Stimulated activated CD4-positive, alpha-beta T cell treated with anti-CD3 and anti-CD28 coated beads, Interleukin-4, amount 100 ng/mL, for 1 hour (primary cell): ENCODE measurements at places on chromosomes 3 and 15.

GRCh38 chr3:73813291-73813690, 188.6 kb upstream of the PDZRN3 start:
- DNase-seq, result no peak

DNA sequence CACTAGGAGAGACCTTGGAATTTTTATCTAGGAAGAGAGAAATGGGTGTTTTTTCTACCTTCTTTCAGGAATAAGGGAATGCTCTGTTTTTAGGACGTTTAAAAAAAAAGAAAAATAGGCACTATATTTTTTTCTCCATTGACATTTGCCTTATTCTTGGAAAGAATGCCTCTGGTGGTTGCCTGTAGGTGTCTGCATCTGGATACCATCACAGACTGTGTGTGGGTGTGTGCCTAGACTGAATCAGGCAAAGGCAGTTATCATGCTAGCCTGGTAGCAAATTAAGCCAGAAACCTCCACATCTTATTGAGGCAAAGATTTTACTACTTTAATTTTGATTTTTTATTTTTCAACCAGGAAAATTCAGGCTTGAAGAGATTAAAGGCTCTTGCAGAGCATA, 513.6 kb upstream of the KCNMB2 start:
- no peak for DNase-seq

GRCh38 chr15:56741541-56741940, 8.2 kb upstream of the ZNF280D start:
- no peak for DNase-seq

DNA sequence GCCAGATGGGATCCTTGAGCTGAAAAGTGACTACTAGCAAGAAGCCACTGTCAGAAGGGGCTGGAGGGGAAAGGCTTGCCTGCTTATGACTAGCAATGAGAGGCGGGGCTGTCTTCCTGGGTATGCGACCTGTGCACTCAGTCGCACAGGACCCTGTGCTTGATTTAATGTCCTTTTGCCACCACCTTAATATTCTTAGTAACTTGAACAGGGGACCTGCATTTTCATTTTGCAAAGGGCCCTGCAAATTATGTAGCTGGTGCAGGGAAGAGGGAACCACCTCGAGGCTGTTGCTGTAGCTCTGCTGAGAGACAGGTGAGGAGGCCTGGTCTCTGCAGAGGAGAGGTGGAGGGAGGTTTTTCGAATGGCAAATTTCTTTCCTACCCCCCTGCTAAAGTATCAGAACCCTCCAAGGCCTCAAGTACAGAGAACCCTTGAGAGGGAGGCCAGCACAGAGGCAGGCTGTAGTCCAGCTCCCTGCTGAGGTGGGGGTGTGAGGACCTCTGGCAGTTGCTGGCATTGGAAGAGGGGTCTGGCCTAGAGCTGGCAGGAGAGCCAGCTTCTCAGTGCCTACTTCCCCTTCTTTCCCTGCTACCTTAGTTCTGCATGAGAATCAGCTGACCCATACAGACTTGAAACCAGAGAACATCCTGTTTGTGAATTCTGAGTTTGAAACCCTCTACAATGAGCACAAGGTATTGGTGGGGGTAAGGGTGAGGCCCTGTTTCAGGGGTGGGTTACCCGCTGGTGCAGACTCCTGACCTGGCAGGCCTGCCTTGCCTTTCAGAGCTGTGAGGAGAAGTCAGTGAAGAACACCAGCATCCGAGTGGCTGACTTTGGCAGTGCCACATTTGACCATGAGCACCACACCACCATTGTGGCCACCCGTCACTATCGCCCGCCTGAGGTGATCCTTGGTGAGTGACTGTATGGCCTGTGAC, 11.4 kb downstream of the CLK3 start:
- no peak for DNase-seq

- no peak for DNase-seq
Observed at GRCh38 chr15:68186671-68187397, 18.3 kb downstream of the CALML4 start.

- no peak for DNase-seq
Observed at GRCh38 chr3:57627976-57628375, 30.8 kb upstream of the ARF4 start.

GRCh38 chr3:66196633-66197032, 24.2 kb upstream of the SLC25A26 start:
- no peak for DNase-seq

- no peak for DNase-seq
Observed at GRCh38 chr3:108305484-108306172, 9.3 kb downstream of the HHLA2 start.

DNA sequence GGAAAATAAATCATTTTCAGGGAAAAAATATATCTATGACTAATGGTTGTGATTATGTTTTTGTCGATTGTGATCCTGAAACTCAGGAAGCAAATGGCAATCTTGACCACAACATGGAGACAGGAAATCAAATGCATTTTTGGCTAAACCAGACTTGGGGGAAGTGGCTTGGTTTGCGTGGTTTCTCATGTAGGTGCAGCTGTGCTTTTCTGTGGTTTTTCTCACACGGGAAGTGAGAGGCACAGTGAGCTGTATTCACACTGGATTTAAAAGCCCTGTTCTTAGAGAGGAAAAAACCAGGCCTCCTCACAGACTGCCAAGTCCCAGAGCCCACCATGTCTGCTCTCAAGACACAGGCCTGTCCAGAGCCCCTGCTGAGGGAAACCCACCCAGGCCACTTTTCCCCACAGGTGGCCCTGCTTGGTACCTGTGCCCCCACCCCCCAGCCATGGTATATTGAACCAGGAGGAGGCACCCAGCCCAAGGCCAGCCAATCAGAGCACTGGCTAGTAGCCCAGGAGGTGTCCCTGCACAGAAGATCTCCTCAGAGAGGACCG, 46.1 kb downstream of the BTD start:
- peak; percentile 15 for DNase-seq

- DNase-seq, result no peak
Observed at GRCh38 chr15:48796930-48797329, 13.9 kb downstream of the CEP152 start.

DNA sequence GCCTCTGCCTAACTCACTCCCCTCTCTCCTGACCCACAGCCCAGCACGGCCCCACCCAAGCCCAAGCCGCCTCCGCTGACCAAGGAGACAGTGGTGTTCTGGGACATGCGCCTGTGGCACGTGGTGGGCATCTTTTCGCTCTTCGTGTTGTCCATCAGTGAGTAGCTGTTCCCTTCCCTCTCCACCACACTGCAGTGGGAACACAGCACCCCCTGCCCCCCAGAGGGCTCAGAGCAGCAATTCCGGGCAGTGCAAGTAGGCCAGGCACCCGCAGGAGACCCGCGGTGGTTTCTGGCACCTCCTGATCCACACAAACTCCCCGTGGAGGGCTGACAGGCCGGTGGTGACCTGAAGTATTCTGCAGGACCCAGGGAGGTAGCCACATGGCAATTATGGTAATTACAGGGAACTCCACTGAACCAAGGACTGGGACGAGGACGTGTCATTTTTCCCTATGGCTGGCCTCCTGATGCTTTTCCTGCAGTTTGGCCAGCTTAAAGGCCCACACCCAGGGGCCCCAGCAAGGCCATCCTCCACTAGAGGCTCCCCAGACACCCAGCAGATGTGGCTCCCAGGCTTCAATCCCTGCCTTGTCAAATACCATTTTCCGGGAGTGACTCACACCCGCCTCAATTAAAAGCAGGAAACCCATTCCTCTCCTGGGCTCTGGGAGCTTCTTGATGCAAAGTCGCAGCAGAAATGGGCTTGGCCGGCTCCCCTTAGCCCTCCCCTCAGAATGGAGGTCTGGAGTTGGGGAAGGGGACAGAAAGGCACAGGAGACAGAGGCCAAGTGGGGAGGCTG, 4.8 kb downstream of the TMIE start:
- no peak for DNase-seq

GRCh38 chr15:40439960-40440742, 602 bp upstream of the BAHD1 start:
- peak; percentile 34 for DNase-seq

DNA sequence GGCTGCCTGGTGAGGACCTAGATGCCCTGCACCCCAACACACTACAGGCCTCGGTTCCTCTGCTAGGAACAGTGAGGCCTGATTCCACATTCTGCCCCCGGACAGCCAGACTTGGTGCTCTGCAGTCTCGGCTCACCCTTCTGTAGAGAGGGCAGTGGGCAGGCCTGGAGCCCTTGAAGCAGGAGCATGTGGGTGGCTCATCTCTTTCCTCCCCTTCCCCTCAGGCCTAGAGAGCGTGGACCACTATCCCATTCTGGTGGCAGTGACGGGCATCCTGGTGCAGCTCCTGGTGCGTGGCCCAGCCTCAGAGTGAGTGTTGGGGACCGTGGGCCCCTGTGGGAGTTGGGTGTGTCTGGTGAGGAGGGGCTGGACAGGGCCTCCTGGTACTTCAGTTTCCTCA, 3.3 kb downstream of the AMIGO3 start:
- DNase-seq, result no peak

- no peak for DNase-seq
Observed at GRCh38 chr3:170079536-170080165, 41.9 kb downstream of the GPR160 start.

DNA sequence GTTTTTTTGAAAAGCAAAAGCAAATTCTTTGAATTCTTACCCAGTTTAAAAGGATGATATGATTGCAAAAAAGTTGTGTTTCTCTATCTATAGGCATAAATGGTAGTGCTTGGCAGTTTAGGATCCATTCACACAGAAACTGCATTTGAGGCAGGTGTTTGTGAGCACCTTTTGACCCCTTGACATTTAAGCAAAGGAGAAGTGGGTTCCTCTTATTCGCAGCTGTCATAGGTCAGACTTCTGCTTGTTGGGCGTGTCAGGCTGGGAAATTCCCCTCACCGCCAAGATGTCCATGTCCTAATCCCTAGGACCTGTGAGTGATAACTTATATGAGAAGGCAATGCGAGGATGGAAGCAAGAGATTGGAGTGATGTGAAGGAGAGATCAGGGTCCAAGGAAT, 67.4 kb downstream of the SH3GL3 start:
- no peak for DNase-seq

- no peak for DNase-seq
Observed at GRCh38 chr3:107227091-107227490, 150.1 kb upstream of the CCDC54 start.

DNA sequence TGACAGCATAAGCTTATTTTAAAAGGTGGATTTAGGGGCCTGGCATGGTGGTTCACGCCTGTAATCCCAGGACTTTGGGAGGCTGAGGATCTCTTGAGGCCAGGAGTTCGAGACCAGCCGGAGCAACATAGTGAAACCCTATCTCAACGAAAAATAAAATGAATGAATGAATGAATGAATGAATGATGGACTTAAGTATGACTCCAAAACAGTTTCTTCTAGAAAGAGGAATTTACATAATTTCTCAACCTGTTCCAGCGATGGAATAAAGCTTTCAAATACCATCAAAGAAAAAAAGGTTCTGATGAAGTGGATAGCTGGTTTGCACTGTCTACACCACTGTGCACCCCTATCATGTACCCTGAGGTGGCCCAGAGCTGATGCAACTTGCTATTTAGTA, 20.1 kb upstream of the NR2C2 start:
- no peak for DNase-seq

DNA sequence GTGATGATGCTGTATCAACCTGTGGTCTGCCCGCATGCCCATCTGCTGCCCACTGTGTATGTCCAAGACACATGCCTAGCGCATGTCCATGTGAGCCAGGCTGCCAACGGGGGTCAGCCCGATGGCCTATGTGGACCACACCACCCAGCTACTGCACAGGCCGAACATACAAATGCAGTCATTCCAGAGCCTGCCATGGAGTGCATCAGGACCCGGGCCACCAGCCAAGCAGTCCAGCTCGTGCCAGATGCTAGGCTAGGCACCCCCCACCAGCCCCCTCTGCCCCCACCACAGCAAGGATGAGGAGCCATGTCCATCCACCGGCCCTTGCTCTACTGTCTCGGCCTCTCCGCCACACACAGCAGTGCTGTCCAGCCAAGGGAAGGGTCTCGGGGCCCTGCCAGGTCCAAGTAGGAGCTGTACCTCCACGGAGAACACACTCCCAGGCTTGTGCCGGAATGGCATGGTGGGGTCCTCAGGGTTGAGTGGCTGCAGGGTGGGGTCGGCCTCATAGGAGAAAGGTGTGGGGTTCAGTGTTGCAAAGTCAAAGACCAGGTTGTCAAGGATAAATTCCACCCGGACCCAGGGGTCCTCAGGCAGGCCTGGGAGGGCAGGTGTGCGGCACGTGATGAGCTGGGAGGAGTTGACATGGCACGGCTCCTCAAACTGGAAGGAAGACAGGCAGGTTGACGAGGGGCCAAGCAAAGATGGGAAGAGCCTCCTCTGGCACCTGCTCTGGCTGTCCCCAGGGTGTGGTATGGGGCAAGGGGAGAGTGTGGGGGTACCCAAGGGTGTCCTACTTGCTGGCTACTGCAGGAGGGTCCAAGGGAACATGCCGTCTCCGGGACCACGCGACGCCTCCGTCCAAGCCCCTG, 15.3 kb downstream of the PLXNB1 start:
- no peak for DNase-seq

GRCh38 chr3:184603151-184604030, 41.8 kb downstream of the EPHB3 start:
- DNase-seq, result no peak

GRCh38 chr15:79092382-79092781, 1.8 kb upstream of the RASGRF1 start:
- no peak for DNase-seq

GRCh38 chr3:128487538-128487812, 5.5 kb downstream of the GATA2 start:
- DNase-seq, result no peak

DNA sequence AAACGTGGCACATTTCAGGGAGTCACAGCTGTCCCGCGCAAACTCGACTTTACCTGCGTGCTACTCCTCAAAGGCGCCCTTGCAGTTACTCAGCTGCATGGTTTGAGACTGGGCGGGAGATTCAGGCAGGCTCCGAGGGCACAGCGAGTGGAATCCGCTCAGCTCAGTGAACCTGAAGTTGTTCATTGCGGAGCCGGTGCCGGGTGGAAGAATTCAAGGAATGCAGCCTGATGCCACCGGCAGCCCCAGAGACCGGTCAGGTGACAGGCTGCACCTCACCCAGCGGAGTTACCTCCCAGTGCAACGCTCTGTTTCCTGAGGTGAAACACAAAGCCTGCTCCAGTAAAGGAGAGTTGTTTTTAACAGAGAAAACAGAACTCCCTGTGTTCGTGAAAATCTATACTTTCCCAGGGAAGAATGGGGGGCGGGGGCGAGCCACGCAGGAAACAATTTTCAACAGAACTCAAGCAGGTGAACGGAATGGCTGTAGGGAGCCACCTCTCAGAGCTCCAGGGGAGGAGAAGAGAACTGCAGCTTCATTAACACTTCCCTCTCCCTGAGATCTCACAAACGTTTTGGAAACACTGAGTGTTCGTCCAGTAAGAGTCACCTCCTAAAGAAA, 3.8 kb downstream of the VEPH1 start:
- DNase-seq, result no peak

DNA sequence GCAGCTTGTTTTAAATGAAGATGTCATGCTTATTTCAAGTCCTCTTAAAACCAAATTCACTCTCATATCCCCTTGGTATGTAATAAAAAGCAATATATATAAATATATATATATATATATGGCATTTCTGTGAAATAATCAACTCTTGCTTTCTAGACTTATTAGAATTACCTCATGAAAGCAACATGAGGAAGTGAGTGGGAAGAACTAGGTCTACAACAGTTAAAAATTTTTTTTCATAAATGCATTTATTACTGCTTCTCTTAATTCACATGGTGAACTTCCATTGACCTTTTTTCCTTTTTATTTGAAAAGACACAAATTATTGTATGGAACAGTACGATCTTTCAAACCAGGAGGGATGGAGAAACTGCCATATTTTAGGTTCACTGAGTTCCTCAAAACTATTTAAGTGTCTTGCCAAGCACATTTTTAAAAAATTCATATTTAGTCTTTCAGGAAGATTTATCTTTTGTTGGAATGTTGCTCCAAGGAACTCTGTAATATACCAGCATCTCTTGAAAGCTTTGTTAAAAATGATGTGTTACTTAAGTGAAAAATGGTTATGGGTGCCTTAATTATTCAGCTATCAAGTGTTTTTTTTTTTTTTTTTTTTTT, 185.2 kb downstream of the GHSR start:
- DNase-seq, result no peak
